ENCODE measurements at places on chromosomes 1 and 21. TPM values are rescaled to one million over a fixed set of nuclear protein-coding genes. Genes with fewer than 3 reads are reported as not detected.

Gene DCST2
- total RNA-seq, result 2.8 TPM

Gene VCAM1
- not detected for total RNA-seq

Gene C2CD4D
- 0.95 TPM for total RNA-seq

Gene FOXJ3
- 65.9 TPM for total RNA-seq

Gene TNFAIP8L2
- total RNA-seq, result 1.6 TPM

- no peak for DNase-seq
These were observed 95.1 kb downstream of the BARHL2 start for GRCh38 chr1:90621986-90622385.

DNA sequence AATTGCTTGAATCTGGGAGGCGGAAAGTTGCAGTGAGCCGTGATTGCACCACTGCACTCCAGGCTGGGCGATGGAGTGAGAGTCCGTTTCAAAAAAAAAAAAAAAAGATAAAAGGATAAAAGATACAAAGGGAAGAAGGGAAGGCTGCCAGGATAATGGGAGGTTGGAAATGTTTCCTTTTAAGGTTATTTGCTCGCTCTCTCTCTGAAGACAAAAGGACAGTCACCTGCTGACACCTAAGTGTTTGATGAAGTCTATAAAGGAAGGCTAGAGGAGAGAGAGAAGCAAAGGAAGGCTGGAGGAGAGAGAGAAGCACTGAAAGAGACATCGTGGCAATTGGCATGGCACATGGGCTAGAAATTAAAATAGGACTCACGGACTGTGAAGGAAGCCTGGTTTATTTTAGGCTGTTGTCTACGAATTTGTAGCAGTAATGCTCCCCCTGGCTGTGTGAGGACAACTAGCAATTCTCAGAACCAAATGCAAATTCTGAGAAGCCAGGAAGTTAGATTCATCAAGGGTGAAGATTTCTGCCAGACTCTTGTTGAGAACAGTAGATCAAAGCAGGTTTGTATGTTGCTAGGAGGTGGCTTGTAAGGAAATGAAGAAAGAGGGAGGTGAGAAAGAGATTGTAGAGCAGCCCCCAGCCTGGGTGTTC is 154.2 kb downstream of the ZP4 start:
- DNase-seq, result no peak

DNA sequence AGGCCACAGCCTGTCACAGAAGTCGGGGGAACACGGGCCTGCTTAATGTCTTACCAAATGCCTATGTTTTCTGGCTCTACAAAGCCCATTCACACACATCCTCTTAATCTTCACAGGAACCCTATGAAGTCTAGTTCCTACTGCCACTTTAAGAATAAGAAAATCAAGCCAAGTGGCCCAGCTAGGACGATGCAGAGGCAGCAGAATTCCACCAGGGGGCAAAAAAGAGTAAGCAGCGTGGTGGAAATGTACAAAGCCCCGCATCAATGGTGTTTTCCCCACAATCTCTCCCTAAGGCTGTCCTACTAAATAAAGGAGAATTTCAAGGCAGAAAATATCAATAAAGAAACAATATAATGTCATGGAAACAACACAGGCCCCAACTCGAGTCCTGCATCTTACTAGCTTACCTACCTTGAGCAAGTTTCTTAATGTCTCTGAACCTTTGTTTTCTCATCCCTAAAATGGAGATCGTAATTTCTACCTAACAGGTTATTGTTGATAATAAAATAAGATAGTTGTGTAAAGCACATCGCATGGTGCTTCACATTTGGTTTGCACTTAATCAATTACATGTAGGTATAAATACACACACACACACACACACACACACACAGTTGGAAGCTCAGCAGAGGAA is 21.4 kb downstream of the SEC16B start:
- peak; percentile 64 for DNase-seq

GRCh38 chr21:40388046-40388445 is 458.9 kb downstream of the DSCAM start:
- no peak for DNase-seq

DNA sequence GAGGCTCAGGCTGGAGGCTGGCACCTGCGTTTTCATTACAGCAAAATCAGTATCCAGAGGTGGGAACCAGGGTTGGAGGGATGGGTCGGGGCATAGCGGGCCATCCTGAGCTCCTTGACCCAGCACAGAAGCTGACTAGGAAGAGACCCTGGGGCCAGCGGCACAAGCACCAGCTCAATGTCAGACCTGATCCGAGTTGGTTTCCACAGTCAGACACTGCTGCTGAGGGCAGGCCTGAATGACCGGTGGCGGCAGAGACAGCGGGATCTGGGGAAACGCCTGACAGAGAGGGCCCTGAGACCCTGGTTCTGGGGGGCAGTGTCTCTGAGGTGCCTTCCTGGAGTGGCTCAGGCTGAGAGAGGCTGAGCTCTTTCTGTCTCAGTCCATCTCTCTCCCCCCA is 162.0 kb upstream of the C1orf174 start:
- no peak for DNase-seq

- no peak for DNase-seq
These were observed 13.3 kb upstream of the BARHL2 start for GRCh38 chr1:90730243-90731022.

DNA sequence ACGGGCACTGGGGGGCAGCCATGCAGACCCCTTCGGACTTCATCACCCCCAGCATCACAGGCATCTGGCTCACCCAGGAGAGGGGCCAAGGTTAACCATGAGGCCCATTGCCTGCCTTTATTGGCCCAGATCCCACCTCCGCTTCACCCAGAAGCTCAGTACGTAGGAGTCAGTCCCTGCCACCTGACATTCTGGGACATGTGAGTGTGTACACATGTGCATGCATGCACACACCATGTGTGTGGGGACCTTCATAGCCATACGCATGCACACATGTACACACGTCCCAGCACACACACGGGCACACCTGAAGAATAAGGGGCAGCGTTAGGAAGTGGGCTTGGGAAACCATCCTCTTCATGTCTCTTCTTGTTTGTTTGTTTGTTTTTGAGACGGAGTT is 24.1 kb upstream of the TRAPPC10 start:
- DNase-seq, result no peak

GRCh38 chr1:153532181-153532580 is 3.6 kb downstream of the S100A6 start:
- no peak for DNase-seq

- DNase-seq, result no peak
These were observed 161.8 kb upstream of the B3GALT2 start for GRCh38 chr1:193348091-193348768.

- peak; percentile 45 for DNase-seq
These were observed 1.0 kb downstream of the ARID1A start for GRCh38 chr1:26696654-26697430.

DNA sequence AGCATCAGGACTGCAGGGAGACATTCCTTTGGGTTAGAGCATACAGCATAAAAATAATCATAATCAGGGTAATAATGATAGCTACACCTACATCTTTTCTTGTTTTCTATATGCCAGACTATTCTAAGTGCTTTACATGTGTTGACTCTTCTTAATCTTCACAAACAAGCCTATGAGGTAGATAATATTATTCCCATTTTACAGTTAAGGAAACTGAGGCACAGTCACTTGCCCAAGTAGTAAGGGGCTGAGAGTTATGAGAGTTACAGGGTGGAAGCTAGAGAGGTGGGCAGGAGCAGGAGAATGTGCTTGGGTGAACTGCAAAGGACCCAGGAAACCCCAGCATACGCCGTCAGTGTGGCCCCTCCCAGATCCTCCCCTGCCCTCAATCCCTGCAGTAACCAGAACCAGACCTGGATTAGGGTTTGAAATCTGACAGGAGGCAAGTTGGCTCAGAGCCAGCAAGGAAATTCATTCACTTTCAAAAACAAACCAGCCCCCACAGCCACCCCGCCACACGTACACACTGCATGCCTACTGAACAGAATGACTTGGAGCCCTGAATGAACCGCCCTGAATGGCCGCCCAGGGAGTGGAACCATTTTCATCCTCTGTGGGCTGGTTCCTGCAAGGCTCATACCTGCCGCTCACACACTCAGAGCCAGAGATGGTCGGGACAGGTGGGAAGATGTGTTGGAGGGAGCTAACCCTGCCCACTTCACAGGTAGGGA is 126.1 kb downstream of the TRABD2B start:
- DNase-seq, result no peak

- DNase-seq, result no peak
These were observed 155.7 kb upstream of the CAMK1G start for GRCh38 chr1:209427811-209428210.

GRCh38 chr1:99672530-99673213 is 26.8 kb downstream of the PALMD start:
- DNase-seq, result no peak

GRCh38 chr1:156797212-156797871 is 19.3 kb downstream of the SH2D2A start:
- peak; percentile 59 for DNase-seq
